ENCODE measurements at places on chromosomes 1 and 21.

GRCh38 chr1:20446796-20447195, 39.2 kb downstream of the CAMK2N1 start:
- no peak for DNase-seq

GRCh38 chr1:109134423-109134822, 20.5 kb downstream of the ELAPOR1 start:
- DNase-seq = no peak

GRCh38 chr1:182721525-182721924, 37.1 kb upstream of the RGS8 start:
- no peak for DNase-seq

DNA sequence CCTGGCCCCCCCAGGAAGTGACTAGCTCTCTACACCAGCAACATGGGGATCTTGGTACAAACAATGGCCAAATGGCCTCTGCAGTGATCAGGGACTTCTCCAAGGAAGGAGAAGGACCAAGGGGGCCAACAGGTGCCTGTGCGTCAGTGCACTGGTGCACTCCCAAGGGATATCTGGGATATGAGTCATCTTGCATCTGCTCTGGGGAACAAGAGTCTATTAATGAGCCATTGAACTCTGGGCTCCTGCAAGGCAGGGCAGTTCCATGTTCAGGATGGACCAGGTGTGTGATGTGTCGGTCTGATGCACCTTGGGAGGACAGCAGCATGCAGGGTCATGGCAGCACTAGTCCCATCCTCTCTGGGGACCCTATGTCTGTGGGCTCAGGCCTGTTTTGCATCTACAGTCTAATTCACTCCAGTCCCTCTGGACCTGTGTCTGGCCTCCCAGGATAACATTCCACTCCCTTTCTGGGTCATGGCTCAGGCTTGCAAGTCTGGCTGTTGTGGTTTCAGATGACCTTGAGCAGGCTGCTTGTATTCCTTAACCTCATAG, 125.3 kb downstream of the TRABD2B start:
- no peak for DNase-seq

- DNase-seq = no peak
Measured at GRCh38 chr21:44531606-44532564, 8.1 kb downstream of the KRTAP10-1 start.

- DNase-seq = no peak
Measured at GRCh38 chr1:186643614-186644013, 36.6 kb downstream of the PTGS2 start.

- no peak for DNase-seq
Measured at GRCh38 chr1:246113555-246114095, 393.5 kb downstream of the SMYD3 start.

DNA sequence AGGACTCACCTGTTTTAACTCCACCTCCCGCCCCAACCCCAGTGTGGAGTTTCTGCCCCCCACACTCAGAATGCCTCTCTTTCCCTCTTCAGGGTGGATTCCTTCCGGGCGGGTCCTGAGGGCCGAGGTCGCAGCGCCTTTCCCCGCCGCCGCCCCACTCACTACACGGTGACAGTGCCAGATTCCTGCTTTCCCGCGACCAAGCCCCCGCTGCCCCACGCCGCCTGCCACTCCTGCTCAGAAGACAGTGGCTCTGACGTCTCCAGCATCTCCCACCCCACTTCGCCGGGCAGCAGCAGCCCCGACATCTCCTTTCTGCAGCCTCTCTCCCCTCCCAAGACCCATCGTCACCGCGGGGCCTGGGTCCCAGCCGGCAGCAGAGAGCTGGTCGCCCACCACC, 16.7 kb downstream of the INAVA start:
- no peak for DNase-seq

- DNase-seq = no peak
Measured at GRCh38 chr1:7436056-7437005, 334.8 kb upstream of the VAMP3 start.

- no peak for DNase-seq
Measured at GRCh38 chr1:192538407-192539296, 36.9 kb upstream of the RGS1 start.

DNA sequence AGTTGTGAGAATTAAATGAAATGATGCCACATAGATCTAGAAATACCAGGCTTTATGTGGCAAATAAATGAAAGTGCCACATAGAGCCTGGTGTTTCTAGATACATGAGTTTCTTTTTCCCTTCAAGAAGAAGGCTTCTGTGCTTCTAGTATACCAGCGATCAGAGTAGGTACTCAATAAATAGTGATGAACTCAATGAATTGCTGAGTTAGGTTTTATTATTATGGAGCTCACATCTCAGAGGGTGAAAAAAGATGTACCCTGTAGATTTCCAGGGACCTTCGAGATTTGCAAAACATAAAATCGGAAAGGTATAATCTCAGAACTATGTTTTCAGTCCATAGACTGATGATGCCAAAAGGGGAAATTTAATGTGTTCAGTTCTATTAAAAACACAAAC, 2.3 kb upstream of the CLSTN1 start:
- no peak for DNase-seq

- DNase-seq = no peak
Measured at GRCh38 chr1:235783148-235783776, 83.4 kb downstream of the LYST start.

GRCh38 chr1:12488666-12489354, 129.2 kb downstream of the DHRS3 start:
- DNase-seq = no peak

GRCh38 chr1:39160703-39161102, 43.8 kb upstream of the MACF1 start:
- DNase-seq = no peak

DNA sequence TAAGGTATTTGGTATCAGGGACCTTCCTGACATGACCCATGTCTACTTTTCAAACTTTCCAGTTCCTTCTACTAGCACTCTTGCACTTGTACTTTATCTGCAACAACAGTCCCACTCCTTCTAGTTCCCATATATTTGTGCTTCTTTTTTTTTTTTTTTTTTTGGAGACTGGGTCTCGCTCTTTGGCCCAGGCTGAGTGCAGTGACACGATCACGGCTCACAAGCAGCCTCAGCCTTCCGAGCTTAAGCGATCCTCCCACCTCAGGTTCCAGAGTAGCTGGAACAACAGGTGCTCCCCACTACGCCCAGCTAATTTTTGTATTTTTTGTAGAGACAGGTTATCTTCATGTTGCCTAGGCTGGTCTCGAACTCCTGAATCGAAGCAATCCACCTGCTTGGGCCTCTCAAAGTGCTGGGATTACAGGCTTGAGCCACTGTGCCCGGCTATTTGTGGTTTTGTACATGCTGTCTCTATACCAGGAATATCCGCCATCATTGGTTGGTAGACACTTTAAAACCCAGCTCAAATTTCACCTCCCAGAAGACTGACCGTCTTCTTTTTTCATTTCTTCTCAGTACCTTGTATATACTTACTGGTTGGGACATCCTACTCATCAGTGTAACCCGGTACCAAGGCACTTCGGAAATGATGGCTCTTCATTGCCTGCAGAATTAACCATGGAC, 1.1 kb downstream of the ZMYM1 start:
- DNase-seq = no peak

GRCh38 chr1:31671561-31672201, 27.0 kb upstream of the PEF1 start:
- no peak for DNase-seq

DNA sequence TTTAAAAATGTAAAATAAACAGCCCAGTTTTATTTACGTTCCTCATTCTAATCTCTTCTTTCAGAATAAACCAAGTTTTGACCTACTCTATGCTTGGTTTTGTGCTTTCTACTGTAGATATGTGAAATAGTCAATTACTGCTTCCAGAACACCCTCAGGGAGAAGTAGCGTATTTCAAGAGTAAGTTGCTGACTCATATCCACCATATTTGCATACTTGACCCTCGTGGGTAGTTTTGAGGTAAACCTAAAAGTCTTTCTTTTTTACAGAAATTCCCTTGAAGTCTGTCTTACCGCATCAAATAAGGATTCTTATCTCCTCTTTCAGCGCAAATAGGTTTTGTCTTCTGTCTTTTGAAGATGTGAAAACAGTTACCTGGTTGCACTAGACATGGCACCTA, 1.4 kb upstream of the OR2L3 start:
- DNase-seq = no peak

DNA sequence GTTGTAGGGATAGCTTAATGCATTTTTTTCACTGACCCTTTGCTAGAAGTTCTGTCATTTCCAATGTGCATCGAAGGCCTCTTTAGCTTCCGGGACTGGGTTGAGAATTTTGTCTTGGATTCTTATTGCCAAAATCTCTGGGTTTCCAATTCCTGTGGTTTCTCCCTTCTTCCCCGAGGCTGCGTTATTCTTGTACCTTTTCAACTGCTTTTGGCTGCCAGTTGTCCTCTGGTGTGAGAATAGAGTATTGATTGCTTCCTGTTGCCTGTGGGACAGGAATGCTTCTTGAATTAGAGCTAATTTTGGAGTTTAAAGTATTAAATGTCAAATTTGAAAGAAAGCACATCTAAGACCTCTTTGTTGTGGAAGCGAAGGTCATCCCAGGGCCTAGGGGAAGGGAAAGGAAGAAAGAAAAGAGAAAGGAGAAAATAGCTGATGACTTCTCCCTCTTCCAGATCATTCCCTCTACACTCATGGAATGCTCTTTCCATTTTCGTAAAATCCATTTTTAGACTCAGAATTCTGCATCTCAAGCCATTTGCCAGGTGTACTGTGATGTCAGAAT, 21.1 kb downstream of the HUNK start:
- DNase-seq = no peak

DNA sequence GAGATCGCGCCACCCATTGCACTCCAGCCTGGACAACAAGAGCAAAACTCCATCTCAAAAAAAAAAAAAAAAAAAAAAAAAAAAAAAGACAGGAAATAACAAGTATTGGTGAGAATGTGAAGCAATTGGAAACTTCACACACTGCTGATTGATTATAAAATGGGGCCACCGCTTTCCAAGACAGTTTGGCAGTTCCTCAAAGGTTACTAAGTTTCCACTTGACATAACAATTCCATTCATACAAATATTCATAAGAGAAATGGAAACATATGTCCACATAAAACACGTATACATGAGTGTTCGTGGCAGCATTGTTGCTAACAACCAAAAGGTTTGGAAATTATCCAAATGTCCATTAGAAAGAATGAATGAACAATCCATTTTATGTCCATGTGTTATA, 26.3 kb downstream of the USP24 start:
- no peak for DNase-seq

DNA sequence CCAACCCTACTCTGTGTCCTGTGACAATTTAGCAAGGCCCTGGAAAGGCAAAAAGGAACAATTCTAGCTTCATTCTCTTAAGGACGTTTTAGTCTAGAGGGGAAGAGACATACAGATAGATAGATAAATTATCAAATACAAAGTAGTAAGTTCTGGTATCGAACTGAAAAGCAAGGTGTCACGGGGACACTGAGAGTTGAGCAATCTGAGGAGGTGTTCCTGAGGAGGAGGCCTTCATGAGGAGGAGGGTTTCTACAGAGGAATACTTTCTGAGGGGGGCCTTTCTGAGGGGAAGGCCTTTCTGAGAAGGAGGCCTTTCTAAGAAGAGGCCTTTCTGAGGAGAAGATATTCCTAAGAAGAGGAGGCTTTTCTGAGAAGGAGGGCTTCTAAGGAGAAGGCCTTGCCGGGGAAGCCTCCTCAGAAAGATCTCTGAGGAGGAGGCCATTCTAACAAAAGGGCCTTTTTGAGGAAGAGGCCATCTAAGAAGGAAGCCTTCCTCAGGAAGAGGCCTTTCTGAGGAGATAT, 155.9 kb upstream of the COA6 start:
- no peak for DNase-seq

- DNase-seq = no peak
Measured at GRCh38 chr21:39326607-39327307, 13.3 kb upstream of the BRWD1 start.

DNA sequence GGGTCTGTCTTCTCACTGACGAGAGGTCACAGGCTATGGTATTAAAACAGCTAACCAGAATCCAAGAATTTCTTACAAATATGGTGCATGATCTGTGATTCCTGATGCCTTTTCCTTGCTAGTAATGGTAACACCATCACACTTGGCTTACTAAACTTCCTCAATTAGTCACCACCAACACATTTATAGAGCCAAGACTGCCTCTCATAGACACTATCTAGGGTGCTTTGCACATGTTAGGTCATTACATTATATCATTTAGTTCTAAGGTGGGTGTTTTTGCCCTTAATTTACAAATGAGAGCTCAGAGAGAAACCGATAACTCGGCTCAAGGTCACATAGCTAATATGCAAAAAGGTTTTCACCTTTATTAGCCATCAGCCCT, 8.7 kb downstream of the KIF21B start:
- no peak for DNase-seq

DNA sequence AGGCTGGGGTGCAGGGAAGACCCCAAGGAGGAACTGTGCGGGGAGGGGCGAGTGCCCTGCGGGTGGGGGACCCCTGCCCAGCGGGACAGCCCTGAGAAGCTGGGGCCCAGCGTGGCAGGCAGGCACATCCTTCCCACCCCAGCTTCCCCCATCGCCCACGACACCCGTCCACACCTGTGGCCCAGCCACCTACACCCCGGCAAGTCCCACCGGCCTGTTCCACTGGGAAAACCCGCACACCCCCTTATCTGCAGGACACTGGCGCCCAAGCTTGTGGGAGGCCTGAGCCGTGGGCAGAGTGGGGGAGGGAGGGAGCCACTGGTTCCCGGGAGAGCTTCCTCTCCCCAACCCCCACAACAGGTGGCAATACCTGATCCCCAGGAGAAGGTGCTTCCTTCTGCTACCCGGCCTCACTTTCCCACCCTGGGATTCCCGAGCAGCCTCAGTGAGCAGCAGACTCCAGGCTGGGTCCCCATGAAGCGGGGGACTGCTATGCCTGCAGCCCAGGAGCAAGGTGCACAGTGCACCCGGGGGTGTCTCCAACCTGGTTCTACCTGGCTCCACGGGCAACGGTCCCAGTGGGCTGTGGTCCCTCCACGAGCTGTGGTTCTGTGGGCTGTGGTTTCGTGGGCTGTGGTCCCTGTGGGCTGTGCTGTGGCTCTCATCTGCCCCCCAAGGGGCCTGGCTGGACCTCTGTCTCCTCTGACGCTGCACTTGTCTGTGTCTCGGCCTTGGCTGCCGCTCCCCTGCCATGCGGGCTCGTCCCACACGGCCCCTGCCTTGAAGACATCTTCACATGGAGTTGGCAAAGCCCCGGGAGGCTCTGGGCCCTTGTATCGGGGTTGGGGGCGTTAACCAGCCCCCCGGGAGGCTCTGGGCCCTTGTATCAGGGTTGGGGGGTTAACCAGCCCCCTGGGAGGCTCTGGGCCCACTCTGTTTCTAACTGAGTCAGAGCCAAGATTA, 37.8 kb upstream of the POFUT2 start:
- no peak for DNase-seq
